ENCODE measurements at places on chromosomes 16 and 17. TPM values are rescaled to one million over a fixed set of nuclear protein-coding genes. Genes with fewer than 3 reads are reported as not detected.
A peak's percentile ranks its signal among the peaks of the same experiment; 100 is the strongest.

APOBR gene
- 25.5 TPM for total RNA-seq

MYH2 gene
- not detected for total RNA-seq

GRCh38 chr16:62022688-62023087, 13.6 kb downstream of the CDH8 start:
- no peak for DNase-seq
- H3K36me3 ChIP-seq, result no peaks in the 10 kb centered on the region
- H3K4me3 ChIP-seq, result no peak overlapping the region
- no peaks in the 10 kb centered on the region for H3K27me3 ChIP-seq
- no peaks in the 10 kb centered on the region for H3K4me1 ChIP-seq

KRTAP4-5 gene
- total RNA-seq, result not detected

DNA sequence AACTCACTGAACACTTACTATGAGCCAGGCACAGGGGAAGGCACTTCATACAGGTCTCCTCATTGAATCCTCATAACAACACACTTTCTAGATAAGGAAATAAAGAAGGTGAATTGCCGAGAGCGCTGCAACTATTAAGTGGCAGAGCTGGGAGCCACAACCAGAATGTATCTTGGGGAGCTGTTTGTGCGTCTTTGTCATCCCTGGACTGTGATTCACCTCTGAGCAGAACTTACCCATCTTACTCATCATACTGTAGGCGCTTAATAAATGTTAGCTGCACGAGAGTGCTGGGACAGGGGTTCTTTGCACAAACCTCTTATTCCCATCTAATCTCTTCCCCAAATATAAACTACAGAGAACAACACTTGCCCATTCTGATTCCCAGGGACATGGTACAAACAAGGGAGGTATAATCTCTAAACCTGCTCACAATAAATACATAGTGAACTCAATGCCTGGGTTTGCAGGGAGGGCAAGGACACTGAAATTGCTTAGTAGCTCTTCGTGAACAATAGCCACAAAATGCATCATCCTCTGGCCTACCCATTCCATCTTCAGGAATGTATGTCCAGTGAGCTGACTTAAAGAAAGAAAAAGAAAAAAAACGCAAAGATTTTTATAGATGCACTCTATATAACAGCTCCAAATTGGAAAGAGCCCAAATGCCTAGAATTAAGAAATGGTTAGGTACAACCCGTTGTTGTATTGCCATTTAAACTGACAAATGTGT, 43.0 kb downstream of the MYO18A start:
- peaks cover 5% of the 10 kb centered on the region for H3K36me3 ChIP-seq
- H3K27me3 ChIP-seq, result no peaks in the 10 kb centered on the region
- H3K27ac ChIP-seq, result peak overlapping the region; percentile 92

- peaks cover 3% of the 10 kb centered on the region for H3K4me1 ChIP-seq
- no peak overlapping the region for H3K4me3 ChIP-seq
- no peak for DNase-seq
- no peak overlapping the region for H3K27ac ChIP-seq
- H3K27me3 ChIP-seq, result no peaks in the 10 kb centered on the region
These were observed 75.6 kb downstream of the SPECC1 start for GRCh38 chr17:20084621-20085282.

GPS1 gene
- 92.4 TPM for total RNA-seq

GRCh38 chr17:63954402-63955063, 18.2 kb downstream of the SCN4A start:
- peak; percentile 61 for DNase-seq
- peak overlapping the region; percentile 63 for H3K27ac ChIP-seq
- H3K4me1 ChIP-seq, result peaks cover 20% of the 10 kb centered on the region
- H3K4me3 ChIP-seq, result no peak overlapping the region
- H3K27me3 ChIP-seq, result no peaks in the 10 kb centered on the region
- no peaks in the 10 kb centered on the region for H3K36me3 ChIP-seq

ITGB3 gene
- total RNA-seq, result 0.21 TPM

DNA sequence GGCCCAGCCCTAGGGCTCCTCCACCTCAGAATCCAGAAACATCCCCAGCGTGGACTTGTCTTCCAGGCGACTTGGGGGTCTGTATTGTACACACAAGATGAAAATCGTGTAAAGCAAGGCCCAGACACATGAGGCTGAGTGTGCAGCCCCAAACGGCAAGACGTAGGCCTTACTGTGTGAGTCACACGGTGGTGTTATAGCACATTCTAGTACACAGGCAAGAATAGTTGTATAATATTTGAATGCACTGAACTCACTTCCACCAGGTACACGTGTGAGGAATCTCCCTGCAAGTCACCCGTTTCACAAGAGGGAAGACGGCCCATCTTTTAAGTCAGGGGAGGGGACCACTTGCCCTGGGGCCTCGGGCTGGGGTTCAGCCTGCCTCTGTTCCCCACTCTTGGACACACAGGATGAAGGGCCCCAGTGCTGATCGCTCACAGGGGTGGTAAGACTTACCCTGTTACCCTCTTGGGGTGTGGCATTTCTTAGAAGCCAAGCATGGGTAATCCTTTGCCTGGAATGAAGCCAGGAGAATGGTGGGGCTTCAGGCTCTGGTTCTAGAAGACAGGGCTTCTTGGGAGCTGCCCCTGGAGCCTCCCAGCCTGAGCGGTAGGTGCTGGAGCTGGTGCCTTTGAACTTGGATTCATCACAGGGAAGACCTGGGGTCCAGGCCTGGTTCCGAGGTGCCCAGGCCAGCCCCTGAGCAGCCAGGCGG, 71.3 kb downstream of the SREBF1 start:
- peaks cover 15% of the 10 kb centered on the region for H3K4me1 ChIP-seq
- no peaks in the 10 kb centered on the region for H3K27me3 ChIP-seq
- H3K4me3 ChIP-seq, result no peak overlapping the region
- DNase-seq, result no peak

TMEM92 gene
- total RNA-seq, result 0.09 TPM

DNA sequence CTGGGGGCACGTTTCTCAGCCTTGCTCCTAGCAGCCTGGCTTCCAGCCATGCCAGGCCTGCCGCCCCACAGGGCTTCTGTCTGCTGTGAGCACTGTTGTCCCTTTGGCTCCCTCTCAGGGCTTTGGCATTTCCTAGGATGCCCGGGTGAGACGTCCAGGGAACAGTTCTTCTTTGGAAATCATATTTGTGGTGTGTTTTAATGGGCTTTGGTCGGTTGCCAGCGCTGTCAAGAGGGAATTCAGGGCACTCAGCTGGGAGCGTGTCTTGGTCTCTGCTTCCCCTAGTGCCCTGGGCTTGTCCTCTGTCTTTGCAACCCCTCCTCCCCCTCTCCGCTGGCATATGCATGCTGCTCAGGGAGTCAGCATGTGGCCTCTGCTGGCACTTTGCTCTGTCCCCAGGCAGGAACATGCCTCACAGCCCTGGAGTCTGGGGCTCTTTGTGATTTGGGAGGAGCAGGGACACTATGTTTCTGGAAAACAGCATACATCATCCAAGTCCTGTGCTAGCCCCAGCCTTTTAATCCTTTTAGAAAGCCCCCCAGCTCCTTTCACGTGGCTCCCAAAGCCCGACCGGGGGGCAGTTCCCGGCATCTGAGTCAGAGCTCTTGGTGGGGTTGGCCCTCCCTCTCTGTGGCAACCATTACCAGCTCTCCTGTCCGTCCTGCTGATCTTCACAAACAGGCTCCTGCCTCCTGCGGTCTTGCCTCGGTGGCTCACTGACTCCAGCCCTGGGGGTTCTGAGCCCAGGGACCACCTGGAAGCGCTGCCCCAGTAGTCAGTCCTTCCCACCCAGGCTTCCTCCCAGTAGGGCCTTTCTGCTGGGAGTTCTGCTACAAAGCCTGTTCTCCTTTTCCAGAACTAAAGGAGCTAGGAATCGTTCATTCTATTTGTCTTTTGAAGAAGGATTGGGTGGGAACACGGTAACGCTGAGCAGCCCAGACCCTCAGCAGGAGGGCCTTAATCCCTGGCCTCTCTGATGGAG, 26.7 kb downstream of the SAP30BP start:
- H3K27ac ChIP-seq, result no peak overlapping the region
- no peaks in the 10 kb centered on the region for H3K27me3 ChIP-seq
- H3K36me3 ChIP-seq, result peaks cover 2% of the 10 kb centered on the region
- no peak for DNase-seq
- peaks cover 27% of the 10 kb centered on the region for H3K4me1 ChIP-seq

- peaks cover 25% of the 10 kb centered on the region for H3K4me1 ChIP-seq
- H3K27me3 ChIP-seq, result peaks cover 77% of the 10 kb centered on the region
- no peak overlapping the region for H3K27ac ChIP-seq
- H3K36me3 ChIP-seq, result no peaks in the 10 kb centered on the region
- H3K4me3 ChIP-seq, result peak overlapping the region; percentile 68
- DNase-seq, result peak; percentile 47
These were observed 1.5 kb downstream of the DLX3 start for GRCh38 chr17:49993423-49994060.

LRRC37A2 gene
- 20.9 TPM for total RNA-seq

DNA sequence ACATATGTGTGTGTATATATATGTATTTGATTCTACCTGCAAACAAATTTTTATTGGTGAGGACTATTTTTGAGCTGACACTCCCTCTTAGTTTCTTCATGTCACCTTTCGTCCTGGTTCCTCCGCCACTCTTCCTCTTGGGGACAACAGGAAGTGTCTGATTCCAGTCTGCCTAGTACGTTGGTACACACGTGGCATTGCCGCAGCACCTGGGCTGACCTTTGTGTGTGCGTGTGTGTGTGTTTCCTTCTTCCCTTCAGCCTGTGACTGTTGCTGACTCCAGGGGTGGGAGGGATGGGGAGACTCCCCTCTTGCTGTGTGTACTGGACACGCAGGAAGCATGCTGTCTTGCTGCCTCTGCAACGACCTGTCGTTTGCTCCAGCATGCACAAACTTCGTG, 29.4 kb upstream of the CACNG5 start:
- DNase-seq, result no peak
- peaks cover 8% of the 10 kb centered on the region for H3K36me3 ChIP-seq
- H3K27ac ChIP-seq, result no peak overlapping the region
- peaks cover 4% of the 10 kb centered on the region for H3K4me1 ChIP-seq
- H3K4me3 ChIP-seq, result no peak overlapping the region

GRCh38 chr16:24986512-24987303, 28.5 kb downstream of the ARHGAP17 start:
- no peaks in the 10 kb centered on the region for H3K27me3 ChIP-seq
- no peak overlapping the region for H3K27ac ChIP-seq
- H3K36me3 ChIP-seq, result peaks cover 6% of the 10 kb centered on the region
- H3K4me3 ChIP-seq, result no peak overlapping the region
- no peak for DNase-seq

GRCh38 chr17:35148144-35148543, 527 bp downstream of the UNC45B start:
- H3K27ac ChIP-seq, result no peak overlapping the region
- H3K4me1 ChIP-seq, result no peaks in the 10 kb centered on the region
- H3K27me3 ChIP-seq, result peaks cover 4% of the 10 kb centered on the region
- no peaks in the 10 kb centered on the region for H3K36me3 ChIP-seq

DNA sequence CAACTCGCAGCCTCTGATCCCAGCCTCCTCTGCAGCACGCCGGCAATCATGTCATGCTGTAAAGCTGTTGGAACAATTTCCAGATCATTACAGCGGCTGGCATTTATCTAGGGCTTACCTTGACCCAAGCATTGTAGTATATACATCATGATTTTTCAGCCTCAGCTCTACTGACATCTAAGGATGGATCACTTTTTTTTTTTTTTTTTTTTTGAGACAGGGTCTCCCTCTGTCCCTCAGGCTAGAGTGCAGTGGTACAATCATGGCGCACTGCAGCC, 103.3 kb downstream of the CMIP start:
- no peak overlapping the region for H3K4me3 ChIP-seq
- no peaks in the 10 kb centered on the region for H3K27me3 ChIP-seq
- H3K4me1 ChIP-seq, result peaks cover 55% of the 10 kb centered on the region
- H3K27ac ChIP-seq, result no peak overlapping the region

CACNG5 gene
- total RNA-seq, result not detected

DNA sequence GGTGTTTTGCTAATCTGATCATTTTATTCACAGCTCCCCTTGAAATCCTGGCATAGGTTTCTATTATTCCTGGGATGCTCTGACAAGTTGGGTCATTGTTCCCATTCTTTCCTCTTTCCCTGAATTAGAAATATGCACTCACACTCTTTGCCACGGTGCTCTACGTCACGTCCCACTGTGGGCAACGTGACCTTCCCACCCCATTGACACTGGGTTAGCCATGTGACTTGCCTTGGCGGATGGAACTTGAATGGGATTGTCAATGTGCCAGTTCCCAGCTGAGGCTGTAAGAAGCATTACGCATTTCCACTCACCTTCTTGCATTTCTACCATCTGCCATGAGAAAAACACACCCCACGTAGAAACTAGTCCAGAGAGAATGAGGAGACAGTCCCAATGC, 492.4 kb downstream of the SHISA9 start:
- DNase-seq, result no peak
- no peak overlapping the region for H3K27ac ChIP-seq
- no peak overlapping the region for H3K4me3 ChIP-seq
- no peaks in the 10 kb centered on the region for H3K4me1 ChIP-seq

ABAT gene
- total RNA-seq, result 7.8 TPM

GRCh38 chr16:21708533-21709115, 44.9 kb downstream of the OTOA start:
- H3K4me3 ChIP-seq, result no peak overlapping the region
- H3K4me1 ChIP-seq, result peaks cover 9% of the 10 kb centered on the region
- DNase-seq, result peak; percentile 91
- no peaks in the 10 kb centered on the region for H3K36me3 ChIP-seq
- no peaks in the 10 kb centered on the region for H3K27me3 ChIP-seq
- no peak overlapping the region for H3K27ac ChIP-seq

DNA sequence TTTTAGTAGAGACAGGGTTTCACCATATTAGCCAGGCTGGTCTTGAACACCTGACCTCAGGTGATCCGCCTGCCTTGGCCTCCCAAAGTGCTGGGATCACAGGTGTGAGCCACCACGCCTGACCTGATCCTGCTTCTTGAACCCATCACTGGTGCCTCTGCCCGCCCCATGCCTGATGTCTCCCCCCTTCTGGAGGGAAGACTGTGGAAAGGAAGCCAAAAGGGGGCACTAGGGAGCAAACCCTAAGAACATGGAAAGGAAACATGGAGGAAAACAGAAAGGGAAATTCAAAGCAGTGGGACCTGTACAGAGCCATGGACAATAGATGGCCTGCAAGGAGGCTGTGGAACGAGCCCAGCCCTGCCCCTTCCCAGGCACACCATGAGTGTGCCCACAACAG, 31.1 kb upstream of the FASN start:
- DNase-seq, result no peak
- H3K36me3 ChIP-seq, result peaks cover 1% of the 10 kb centered on the region
- no peak overlapping the region for H3K4me3 ChIP-seq

HAS3 gene
- 0.29 TPM for total RNA-seq

GRCh38 chr16:47634727-47635126, 173.6 kb downstream of the PHKB start:
- H3K27me3 ChIP-seq, result no peaks in the 10 kb centered on the region
- peaks cover 8% of the 10 kb centered on the region for H3K36me3 ChIP-seq
- H3K4me1 ChIP-seq, result peaks cover 3% of the 10 kb centered on the region
- H3K27ac ChIP-seq, result no peak overlapping the region
- no peak overlapping the region for H3K4me3 ChIP-seq

- peak; percentile 74 for DNase-seq
- peaks cover 6% of the 10 kb centered on the region for H3K27me3 ChIP-seq
- peaks cover 16% of the 10 kb centered on the region for H3K4me1 ChIP-seq
These were observed 3.7 kb downstream of the ADAD2 start for GRCh38 chr16:84194470-84195200.

GRCh38 chr17:20121359-20122253, 112.4 kb downstream of the SPECC1 start:
- no peak overlapping the region for H3K4me3 ChIP-seq
- peak; percentile 73 for DNase-seq
- no peaks in the 10 kb centered on the region for H3K36me3 ChIP-seq
- H3K27me3 ChIP-seq, result no peaks in the 10 kb centered on the region
- H3K27ac ChIP-seq, result no peak overlapping the region
- H3K4me1 ChIP-seq, result peaks cover 2% of the 10 kb centered on the region

Measured in activated CD8-positive, alpha-beta memory T cell treated with anti-CD3 and anti-CD28 coated beads, Interleukin-2, amount 10 ng/mL, durations not matched to agents 7 days and 5 days (primary cell).